T-helper 2 cell treated with Interferon-gamma antibody and Interleukin-4, amounts not matched to agents 5 μg/mL and 100 μg/mL, for 36 hours (primary cell): ENCODE measurements at places on chromosomes 3 and 15.

- no peak for DNase-seq
Measured at GRCh38 chr15:38053205-38053604, 118.8 kb downstream of the TMCO5A start.

DNA sequence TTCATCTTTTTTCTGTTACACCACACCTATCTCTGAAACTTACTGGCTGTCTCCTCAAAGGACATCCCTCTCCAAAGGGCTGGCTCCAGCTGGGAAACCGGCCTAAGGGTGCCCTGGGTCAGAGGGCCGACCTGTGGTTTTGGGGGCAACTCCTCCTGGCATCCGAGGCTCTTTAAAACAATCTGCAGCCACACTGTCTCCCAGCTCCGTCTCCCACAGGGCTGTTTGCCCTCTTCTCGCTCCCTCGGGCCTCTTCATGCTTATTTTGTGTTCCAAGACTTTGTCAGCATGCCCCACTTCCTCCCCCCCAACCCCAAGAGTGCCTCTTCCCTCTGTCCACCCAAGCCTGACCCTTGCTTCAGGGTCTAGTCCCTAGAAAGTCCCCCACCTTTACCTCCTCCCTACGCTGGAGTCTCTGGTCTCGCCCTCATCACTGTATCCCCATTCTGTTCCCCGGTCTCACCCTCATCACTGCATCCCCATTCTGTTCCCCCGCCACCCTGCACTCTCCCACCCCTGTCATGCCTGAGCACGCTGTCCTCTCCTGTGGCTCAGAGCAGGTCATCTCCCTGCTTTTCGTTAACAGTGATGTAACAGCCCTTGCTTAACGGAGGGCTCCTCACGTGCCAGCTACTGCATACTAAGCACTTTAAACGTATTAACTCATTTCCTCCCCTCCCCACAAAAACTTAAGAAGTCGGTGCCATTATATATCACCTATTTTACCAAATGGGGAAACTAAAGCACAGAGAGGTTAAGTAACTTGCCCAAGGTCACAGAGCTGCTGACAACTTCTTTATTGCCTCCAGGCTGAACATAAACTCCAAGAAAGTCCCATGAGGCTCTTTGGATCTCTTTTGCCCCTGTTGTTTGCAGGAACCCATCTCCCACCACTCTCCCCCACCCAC is 1.1 kb upstream of the CSK start:
- peak; percentile 42 for DNase-seq

GRCh38 chr3:71784914-71785531 is at the start of gene PROK2:
TSS of gene PROK2 (minus strand) at chr3:71785148. CDS start at chr3:71785052, 96 bp downstream.
- peak; percentile 18 for DNase-seq

DNA sequence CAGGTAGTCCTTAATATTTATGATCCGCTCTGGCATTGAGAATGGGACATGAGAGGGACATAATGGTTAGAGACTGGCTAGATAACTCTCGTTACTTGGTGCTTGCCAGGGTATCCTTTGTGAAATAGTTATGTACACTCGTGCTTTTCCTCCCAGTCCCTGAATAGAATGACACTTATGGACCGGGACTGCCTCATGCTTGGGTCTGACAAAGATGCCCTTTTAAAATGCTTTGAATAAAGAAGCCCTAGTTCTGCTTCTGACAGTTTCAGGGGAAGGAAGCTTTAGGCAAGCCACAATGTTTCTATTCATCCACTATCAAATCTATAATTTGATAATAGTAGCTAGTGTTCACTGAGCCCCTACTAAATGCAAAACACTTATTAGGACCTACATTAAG is 29.4 kb downstream of the POLR2M start:
- no peak for DNase-seq

- DNase-seq, result no peak
Measured at GRCh38 chr15:29024662-29025061, 138.9 kb downstream of the APBA2 start.

GRCh38 chr3:38479431-38480092 is 16.6 kb upstream of the EXOG start:
- no peak for DNase-seq

DNA sequence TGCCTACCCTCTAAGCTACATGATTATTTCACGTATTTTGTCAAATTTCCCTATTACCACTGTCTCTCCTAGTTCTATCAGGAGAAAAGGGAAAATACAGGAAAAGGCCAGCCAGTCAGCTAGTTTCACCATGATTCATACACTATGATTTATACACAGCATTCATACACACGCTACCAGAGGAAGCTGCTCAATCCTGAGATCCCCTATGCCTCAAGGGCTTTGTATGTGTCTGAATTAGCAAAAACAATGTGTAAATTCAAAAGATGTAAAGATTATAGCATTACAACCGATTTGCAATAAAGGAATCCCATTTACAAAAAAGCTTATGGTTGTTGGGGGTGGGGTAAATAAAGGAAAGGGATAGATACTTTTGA is 3.1 kb upstream of the ACKR4 start:
- no peak for DNase-seq

GRCh38 chr3:56801662-56802377 is at the start of gene ARHGEF3:
TSS of gene ARHGEF3 (minus strand) at chr3:56801949. CDS start at chr3:56801798, 151 bp downstream.
- DNase-seq, result peak; percentile 83

GRCh38 chr3:149016669-149017541 is 25.6 kb downstream of the GYG1 start:
- no peak for DNase-seq

DNA sequence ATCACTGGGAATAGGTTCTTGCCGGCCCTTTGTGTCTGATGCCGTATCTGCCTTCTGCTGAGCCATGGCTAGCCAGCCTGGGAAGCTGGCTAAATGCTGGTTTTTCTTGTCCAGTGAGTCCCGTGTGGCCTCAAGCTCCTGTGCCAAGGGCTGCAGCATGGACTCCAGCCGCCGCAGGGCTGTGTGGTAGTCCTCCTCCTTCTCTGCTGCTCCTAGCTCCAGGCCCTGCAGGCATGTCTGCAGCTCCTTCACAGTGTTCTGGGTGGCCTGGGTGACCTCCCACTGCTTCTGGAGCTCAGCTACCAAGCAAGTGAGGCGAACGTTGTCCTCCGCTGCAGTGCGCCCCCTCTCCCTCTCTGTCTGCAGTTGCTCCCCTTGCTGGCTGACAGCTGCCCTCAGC is 24.9 kb downstream of the CXCR6 start:
- no peak for DNase-seq

DNA sequence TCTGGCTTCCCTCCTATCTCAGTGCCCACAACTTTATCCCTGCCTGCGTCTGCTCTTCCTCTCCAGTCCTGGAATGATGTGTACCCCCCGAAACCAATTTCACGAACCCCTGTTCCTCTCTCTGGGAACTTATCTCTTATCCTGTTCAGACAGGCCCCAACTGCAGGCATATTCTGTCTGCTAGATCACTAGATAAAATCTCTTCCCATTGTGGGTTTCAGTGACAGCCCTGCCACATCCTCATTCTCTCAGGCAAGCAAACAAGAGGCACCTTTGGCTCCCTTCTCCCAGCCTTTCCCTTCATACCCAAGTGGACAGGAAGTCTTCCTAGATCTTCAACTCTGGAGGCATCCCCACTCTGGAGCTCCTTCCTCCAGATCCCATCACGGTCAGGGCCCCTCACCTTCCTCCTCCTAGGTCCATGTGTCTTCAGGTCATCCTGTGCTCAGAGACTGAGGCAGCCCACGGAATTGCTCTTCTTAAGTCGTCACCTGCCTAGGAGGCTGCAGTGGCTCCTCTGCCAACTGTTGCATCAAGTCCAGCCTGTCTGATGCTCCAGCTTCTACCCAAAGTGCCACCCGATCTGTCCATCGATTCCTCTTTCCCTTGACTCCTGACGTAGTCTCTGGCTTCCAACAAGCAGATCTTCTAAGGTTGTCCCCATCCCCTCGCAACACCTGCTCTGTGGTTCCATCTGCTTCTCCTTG is 190.8 kb downstream of the SLCO3A1 start:
- no peak for DNase-seq

DNA sequence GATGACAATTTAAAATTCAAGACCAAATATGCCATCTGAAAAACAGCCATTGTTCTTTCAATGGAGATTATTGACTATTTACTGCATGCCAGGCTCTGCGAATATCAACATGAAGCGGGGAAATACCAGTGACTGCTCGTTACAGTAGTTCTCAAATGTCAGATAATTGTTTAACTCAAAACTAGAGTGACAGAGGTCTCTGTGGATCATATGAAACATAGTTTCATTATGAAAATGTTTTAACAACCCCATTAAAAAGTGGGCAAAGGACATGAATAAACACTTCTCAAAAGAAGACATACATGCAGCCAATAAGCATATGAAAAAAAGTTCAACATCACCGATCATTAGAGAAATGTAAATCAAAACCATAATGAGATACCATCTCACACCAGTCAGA is 50.0 kb upstream of the GPR149 start:
- DNase-seq, result no peak

DNA sequence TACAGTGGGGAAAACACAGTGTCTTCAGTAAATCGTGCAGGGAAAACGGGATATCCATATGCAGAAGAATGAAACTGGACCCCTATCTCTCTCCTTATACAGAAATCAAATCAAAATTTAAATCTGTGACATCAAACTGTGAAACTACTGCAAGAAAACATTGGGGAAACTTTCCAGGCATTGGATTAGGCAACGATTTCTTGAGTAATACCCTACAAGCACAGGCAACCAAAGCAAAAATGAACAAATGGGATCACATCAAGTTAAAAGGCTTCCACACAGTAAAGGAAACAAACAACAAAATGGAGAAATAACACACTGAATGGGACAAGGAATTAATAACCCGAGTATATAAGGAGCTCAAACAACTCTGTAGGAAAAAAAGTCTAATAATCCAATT is 165.3 kb downstream of the PLCL2 start:
- no peak for DNase-seq

- no peak for DNase-seq
Measured at GRCh38 chr3:177811835-177812234, 614.6 kb upstream of the TBL1XR1 start.

DNA sequence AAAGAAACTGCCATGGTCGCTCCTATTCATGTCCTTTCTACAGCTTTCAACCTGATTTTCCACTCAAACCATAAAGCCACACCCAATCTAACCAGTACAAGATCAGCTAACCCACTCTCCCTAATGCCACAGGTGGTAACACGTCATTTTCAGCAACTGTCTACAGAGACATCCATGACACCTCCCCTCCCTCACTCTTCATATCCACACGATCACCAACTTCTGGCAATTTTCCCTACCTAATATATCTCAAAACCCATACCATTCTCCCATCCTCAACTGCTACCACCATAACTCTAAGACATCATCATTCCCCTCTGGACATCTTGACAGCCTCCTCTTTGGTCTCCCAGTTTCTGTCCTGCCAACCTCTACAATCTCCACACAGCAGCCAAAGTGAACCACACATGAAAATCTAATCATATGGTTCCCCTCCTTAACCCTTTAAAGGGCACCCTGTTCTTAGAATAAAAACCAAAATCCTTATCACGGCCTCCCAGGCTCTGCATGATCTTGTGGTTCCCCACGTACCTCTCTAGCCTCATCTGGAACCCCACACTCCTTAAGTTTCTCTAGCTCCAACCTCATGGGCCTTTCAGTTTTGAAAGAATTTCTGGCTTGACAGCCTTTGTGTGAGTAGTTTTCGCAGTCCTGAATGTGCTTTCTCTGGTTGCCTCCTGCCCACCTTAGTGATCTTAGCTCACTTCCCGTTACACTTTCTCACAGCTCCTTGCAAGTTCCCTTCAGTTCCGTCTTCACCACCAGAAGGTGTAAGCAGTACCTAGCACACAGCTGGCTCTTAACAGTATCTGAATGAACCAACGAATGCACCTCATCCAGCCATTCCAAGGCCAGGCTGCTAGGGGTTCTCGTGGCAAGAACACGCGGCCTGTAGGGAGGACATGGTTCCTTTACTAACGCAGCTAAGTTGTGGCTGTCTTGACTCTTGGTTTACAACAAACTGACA is 33.4 kb downstream of the SPINK8 start:
- DNase-seq, result peak; percentile 31

DNA sequence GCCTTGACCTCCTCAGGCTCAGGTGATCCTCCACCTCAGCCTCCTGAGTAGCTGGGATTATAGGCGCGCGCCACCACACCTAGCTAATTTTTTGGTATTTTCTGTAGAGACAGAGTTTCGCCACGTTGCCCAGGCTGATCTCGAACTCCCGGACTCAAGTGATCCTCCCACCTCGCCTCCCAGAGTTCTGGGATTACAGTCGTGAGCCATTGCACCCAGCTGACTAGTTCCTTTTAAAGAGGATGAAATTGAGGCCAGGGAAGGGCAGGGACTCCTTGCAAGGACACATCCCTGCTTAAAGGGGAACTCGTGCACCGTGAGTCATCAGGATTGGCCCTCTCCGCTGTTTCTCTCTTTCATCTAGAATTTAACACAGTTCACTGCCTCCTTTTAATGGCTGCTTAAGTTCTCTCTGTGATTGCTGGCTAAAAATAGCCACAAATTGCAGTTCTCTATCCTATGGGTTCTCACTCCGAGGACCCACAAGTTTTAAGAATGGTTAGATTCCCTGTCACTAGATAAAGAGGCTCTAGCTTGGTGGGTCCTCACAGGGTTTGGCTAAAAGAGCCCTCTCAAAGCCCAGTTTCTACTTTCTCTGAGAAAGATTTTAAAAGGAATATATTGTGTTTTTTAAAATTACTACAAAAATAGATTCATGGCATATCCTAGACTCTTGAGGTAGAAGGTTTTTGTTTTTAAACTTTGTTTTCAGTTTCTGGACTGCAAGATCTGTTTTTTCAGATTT is 1.4 kb downstream of the CRTAP start:
- DNase-seq, result no peak

DNA sequence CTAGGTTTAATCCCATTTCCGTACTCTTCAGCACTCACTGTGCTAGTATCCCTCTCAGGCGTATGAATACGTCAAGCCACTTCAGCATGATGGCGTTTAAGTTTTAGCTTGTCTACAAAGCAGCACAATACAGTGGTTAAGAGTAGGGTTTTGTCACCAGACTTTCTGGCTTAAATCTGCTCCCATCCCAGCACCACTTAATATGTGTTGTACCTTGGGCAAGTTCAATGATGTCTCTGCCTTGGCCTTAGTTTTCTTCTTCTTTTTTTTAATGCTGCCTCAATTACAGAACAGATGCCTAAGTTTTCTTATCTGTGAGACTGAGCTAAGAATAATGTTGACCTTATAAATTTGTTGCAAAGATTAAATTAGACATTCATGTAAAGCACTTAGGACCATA is 152.9 kb upstream of the CTDSPL start:
- DNase-seq, result no peak

GRCh38 chr15:40906991-40907802 is 12.9 kb downstream of the VPS18 start:
- peak; percentile 23 for DNase-seq

DNA sequence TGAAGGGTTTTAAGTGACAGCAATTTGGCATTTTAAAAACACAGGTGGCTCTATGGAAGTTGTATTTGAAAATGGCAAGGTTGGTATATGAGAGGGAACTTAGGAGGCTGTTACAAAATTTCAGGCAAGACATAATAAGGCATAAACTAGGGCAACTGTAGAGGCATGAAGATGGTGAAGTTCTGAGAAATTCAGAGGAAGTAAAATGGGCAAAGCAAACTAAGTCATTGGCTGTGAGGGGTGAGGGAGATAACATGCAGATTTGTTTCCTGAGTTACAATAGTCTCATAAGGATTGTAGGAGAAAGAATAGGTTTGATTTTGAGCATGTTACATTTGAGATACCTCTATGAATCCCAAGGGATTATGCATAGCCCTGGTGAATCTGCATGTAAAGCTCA is 302.9 kb upstream of the ARHGEF26 start:
- no peak for DNase-seq
